ENCODE measurements at places on chromosomes 5 and 9.

- no peak for DNase-seq
These were observed 254.4 kb downstream of the NDUFS4 start for GRCh38 chr5:53814819-53815218.

GRCh38 chr5:136025900-136026299 is 2.9 kb upstream of the TGFBI start:
- DNase-seq, result no peak

- DNase-seq, result no peak
These were observed 13.0 kb downstream of the GLRX start for GRCh38 chr5:95809414-95809960.

- no peak for DNase-seq
These were observed 346.3 kb downstream of the NDUFS4 start for GRCh38 chr5:53906736-53907135.

GRCh38 chr5:153546566-153546965 is 56.1 kb downstream of the GRIA1 start:
- DNase-seq, result no peak

- DNase-seq, result no peak
These were observed 128.9 kb downstream of the LRRC70 start for GRCh38 chr5:62707563-62707962.

DNA sequence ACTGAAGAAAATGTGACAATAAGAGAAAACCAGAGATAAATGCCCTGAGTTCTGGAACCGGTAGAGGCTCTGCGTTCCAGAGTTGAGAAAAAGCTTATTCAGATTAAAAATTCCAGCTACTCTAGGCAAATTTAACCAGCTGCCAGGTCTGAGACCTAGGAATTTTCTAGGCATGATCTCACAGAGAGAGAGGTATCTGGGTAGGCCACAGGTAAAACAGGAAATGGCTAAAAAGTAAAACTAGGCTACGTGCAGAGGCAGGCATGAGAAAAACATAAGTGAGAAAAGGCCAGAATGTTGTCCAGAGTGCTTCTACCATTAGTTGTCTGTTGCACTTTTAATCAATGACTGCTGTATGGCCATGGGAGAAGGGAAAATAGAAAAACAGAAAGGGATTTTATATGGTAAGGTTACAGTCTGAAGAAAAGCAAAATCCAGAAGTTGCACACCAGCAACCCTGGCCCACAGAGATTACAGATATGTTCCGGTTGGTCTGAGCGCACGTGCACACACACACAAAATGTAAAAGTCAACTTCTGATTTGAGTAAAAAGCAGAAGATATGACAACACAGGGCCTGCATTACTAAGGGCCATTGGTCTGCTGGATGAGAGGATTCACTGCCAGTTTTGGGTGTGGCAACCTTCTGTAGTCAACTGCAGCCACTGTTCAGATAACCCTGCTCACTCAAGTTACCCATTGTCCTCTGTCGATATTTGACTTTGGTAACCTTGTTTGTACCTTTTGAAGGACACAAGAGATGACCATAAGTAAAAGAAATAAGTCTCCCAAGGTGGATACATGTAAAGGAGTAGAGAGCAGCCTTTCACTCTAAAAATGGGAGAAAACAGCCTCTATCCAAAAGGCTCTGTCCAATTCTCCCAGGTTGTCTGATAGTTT is 266.0 kb downstream of the DTWD2 start:
- no peak for DNase-seq

DNA sequence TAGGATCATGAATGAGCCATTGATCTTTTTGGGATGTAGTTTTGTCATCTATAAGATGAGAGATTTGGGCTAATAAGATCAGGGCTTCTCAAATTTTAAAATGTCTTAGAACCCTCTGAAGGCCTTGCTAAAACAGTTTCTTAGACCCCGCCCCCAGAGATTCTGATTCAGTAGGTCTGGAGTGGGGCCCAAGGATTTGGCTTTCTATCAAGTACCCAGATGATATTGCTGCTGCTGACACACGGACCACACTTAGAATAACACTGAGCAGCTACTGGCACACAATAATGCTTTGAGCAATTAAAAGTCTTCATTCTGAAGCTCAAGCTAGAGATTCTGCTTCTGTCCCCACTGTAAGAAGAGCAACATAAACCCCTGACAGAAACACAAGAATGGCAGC is 216.7 kb downstream of the SMARCA2 start:
- DNase-seq, result no peak

DNA sequence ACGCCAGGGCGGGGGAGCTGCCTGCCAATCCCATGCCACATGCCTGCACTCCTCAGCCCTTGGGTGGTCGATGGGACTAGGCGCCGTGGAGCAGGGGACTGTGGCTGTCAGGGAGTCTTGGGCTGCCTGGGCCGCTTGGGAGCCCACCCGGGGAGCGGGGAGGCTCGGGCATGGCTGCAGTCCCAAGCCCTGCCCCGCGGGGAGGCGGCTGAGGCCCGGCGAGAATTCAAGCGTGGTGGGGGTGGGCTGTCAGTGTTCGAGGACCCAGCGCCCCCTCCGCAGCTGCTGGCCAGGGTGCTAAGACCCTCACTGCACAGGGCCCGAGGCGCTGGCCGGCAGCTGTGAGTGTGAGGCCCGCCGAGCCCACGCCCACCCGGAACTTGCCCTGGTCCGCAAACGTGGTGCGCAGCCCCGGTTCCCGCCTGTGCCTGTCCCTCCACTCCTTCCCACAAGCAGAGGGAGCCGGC is 83.2 kb upstream of the DMRTA1 start:
- DNase-seq, result no peak

DNA sequence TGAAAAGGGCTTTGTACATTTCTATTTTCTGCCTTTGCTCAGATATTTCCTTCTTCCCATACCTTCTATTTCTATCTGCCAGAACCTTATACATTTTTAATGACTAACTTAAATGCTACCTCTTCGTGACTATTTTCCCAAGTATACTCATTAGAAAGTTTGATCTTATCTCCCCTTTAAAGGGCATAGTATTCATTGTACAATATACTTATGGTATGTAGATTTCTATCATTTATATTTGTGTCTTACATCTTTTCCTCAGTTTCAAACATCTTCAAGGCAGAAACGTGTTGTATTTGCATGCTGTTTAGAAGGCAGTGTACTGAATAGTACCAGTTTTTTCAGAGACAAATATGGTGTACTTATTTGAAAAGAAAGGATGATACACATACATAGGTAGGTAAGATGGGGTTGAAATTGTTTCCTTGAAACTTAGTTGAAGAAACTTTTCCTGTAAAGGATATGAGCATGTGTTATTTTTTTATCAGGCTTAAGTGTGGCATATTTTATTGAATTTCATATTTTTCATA is 518.1 kb upstream of the NUDT12 start:
- DNase-seq, result no peak

DNA sequence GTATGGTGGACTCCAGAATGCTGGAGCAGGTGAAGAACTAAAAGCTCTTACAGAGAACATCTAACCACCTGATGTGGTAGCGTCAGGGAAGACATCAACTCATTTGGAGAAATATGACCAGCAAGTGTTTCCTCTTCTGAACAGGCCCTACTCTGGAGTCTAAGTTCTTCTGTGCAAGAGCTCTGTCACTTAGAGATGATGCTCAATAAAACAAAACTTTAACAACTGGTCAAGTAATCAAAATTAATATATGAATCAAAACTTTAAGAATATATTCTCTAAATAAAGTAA is 85.8 kb downstream of the CYFIP2 start:
- DNase-seq, result no peak

- no peak for DNase-seq
These were observed 111.7 kb upstream of the MSX2 start for GRCh38 chr5:174612686-174613085.

- no peak for DNase-seq
These were observed 189.0 kb upstream of the EGFLAM start for GRCh38 chr5:38069360-38069759.

DNA sequence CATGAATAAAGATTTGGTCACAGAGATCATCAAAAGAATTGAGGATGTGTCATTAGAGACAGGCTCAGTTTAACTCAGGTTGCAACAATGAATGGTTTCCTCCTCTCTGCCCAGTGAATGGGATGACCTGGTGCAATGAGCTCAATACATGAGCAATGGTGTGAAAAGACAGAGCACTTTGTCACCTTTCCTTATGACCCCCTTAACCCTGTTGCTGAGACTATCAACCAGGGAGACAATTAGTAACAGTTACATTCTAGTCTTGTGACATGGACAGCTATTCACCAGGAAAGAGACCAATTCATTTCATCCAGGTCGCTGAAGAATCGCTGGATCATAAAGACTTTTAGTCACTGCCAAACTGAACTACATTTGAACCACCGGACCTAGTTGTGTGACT is 19.9 kb upstream of the CDH6 start:
- no peak for DNase-seq

- no peak for DNase-seq
These were observed 145.7 kb downstream of the EGFLAM start for GRCh38 chr5:38403877-38404635.

- no peak for DNase-seq
These were observed 529.5 kb upstream of the ZNF462 start for GRCh38 chr9:106333481-106333880.

DNA sequence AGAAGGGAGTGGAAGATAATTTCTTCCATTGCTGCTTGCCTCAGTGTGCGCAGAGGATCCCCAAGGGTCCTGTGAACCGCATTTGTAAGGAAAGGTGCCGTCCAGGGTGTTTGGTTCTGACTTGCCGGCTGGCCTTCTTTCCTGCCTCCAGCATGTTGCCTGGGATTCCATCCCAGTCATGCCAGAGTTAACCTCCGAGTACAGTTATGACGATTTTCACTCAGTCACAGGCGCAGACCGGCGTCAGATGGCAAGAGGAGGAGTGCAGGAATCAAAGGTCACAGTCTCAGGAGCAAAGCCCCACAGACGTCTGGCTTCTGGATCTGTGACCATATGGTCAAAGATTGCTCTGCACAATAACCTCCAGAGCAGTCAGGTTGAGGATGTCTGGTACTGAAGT is 5.9 kb upstream of the GADD45G start:
- no peak for DNase-seq

GRCh38 chr5:76104027-76104426 is 20.8 kb downstream of the SV2C start:
- peak; percentile 15 for DNase-seq

- no peak for DNase-seq
These were observed 12.7 kb downstream of the CSF2 start for GRCh38 chr5:132086277-132086794.

DNA sequence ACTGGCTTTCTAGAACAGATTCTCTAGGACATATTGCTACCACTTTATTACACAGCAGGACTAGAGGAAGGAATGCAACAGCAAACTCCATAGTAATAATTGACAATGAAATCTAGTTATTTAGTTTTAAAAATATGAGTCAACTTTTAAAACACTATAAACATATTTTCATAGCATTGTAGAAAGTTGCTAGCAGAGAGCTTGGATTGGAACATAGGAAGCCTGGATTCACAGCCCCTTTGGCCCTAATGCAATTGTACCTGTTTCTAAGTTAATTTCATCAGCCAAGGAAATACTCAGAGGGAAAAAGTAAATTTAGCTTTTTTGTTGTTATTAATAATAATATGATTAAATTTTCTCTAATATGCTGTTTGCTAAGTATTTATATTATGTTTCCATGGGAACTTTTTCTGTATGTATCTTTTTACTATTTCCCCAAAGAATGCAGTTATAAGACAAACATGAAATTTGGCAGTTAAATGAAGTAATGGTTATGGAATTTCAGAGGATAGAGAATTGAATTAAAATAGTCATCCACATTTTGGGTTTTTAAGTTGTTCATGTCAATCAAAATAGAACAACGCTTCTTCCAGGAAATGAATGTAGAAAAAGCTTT is 45.6 kb downstream of the VCAN start:
- no peak for DNase-seq

GRCh38 chr5:75856056-75856455 is 138.8 kb upstream of the POC5 start:
- DNase-seq, result no peak

GRCh38 chr9:89407070-89407469 is 88.8 kb downstream of the SECISBP2 start:
- DNase-seq, result no peak

GRCh38 chr5:62568800-62569432 is 9.7 kb upstream of the LRRC70 start:
- DNase-seq, result no peak

DNA sequence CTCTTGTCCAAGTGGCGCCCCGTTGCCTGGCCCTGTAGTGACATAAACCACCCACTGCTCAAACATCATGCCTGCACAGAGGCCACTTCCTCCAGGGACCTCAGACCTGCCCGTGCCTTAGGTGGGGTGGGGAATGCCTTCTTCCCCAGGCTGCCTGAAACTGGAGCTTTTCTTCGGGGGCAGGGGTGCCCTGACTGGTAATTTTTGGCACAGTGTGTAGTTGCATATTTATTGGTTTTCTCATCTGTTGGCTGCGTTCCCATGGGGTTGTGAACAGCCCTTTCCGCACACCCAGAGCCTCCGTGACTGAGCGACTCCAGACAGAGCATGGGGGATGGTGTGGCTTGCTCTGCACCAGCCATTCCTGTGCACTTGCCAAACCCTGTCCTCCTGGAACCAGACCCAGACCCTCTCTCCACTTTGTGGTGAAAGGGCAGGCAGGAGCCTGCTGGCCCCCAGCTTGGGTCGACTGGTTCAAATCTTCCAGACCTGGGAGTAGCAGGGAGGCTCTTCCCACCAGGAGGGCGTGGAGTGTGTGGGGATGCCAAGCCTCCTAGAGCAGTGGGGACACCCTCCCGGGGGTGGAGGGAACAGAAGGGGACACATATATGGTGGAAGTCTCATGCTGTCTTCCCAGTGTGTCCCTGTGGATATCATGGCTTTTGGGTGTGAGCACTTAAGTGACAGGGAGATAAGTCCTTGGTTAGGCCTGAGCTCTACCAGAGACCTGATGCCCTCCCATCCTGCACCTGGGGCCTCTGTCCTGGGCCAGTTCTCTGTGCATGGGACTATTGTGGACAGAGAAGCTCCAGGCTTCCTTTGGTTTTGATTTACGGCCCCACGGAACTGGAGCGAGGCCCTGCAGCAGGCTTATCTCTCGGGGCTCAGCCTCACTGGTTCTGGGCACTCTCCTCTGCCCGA is 39.6 kb downstream of the WNK2 start:
- no peak for DNase-seq

DNA sequence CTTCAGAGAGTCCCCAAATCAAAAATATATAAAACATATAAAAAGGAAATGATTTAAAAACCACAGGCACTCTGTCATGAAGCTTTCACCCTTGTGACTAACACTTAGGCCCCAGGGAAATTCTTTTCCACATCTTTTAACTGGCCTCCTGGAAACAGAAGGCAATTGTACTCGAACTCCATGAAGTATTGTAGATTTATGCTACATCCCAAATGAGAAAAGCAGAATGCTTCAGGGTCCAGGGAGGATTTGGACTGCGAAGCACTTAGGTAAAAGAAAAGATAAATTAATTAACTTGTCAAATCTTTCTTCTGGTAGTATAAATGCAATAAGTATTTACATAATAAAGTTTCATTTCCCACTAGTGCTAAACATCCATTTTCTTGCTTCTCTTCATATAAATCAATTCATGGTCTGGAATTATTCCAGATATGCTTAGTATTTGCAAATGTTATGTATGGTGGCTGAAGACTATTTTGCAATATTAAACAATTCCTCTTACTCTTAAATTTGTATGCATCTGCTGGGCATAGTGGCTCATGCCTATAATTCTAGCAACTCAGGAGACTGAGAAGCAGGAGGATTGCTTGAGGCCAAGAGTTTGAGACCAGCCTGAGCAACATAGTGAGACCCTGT is 64.9 kb upstream of the ELL2 start:
- DNase-seq, result no peak

All from T-helper 1 cell (primary cell).